ENCODE measurements at places on chromosomes 7 and 10.
A peak's percentile ranks its signal among the peaks of the same experiment; 100 is the strongest.

GRCh38 chr7:16801111-16801542 is 3.7 kb downstream of the AGR2 start:
- DNase-seq = peak; percentile 48

- no peak for DNase-seq
Observed at GRCh38 chr7:16650266-16650665, 4.3 kb downstream of the BZW2 start.

GRCh38 chr7:23520582-23520981 is 11.2 kb downstream of the TRA2A start:
- DNase-seq = no peak

GRCh38 chr10:22723343-22723779 is 9.0 kb upstream of the PIP4K2A start:
- no peak for DNase-seq

GRCh38 chr7:64879800-64880199 is 23.3 kb upstream of the ZNF273 start:
- DNase-seq = no peak

GRCh38 chr7:125567686-125568085 is 638.1 kb upstream of the POT1 start:
- DNase-seq = no peak

GRCh38 chr10:3828404-3829155 is 43.6 kb upstream of the KLF6 start:
- no peak for DNase-seq

- DNase-seq = no peak
Observed at GRCh38 chr10:943334-944033, 12.0 kb upstream of the LARP4B start.

DNA sequence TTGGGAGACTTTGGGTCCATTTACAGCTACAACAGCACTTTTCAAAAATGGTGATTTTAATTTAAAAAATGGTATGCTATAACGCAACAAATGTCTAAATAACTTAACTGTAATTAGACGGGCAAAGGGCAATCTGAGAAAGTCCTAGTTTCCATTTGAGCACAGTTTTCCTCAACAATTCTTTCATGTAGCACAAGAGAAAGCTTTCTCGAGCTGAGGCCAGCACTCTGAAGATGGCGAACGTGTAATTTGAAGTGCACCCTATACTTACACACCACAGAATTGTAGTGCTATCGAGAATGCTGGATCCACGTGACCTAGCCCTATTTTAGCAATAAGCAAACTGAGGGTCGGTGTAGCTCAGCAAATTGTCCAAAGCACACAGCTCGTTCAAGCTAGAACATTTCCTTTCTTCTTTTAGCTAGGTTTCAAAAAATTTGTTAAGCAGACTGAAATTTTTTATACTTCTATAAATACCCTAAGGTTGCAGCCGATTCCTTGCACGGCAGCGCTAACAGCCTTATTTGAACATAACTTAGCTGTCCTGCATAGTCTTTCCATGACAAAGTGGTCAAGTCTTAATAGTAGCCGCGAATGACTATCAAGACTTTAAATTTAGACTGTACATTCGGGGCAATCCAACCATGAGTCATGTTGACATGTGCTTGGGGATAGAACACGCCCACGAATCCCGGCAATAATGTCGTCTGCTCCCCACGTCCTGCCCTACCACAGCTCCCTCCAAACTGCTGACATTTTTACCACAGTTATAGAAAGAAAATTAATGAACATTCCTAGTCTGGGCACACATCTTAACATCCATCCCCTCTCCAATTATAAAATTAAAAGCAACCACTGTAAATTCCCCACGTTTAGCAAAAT is 10.0 kb downstream of the KLF6 start:
- no peak for DNase-seq

DNA sequence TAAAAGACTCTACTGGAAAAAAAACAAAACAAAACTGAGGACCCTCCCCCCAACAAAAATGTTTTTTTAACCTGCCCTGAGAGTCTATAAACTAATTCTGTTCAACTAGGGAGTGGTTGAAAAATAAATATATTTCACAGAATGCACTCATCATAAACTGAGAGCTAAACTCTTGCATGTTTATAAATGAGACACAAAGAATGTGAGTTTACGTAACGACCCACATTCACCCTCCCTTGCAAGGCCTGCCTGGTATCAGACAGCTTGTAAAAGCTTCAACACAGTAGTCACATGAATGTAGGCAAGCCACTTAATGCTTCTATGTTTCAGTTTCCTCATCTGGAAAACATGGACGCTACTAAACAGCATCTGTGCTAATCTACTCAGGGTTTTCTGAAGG is 50.3 kb downstream of the JAZF1 start:
- DNase-seq = peak; percentile 30

- no peak for DNase-seq
Observed at GRCh38 chr10:80275756-80276155, 13.7 kb downstream of the MAT1A start.

- DNase-seq = no peak
Observed at GRCh38 chr10:117783698-117784395, 241.3 kb downstream of the EMX2 start.

GRCh38 chr7:124777268-124777667 is 11.7 kb upstream of the GPR37 start:
- DNase-seq = no peak

- no peak for DNase-seq
Observed at GRCh38 chr10:106873770-106874603, 290.5 kb downstream of the SORCS1 start.

- DNase-seq = no peak
Observed at GRCh38 chr10:47016564-47016963, 105.3 kb downstream of the PTPN20 start.

DNA sequence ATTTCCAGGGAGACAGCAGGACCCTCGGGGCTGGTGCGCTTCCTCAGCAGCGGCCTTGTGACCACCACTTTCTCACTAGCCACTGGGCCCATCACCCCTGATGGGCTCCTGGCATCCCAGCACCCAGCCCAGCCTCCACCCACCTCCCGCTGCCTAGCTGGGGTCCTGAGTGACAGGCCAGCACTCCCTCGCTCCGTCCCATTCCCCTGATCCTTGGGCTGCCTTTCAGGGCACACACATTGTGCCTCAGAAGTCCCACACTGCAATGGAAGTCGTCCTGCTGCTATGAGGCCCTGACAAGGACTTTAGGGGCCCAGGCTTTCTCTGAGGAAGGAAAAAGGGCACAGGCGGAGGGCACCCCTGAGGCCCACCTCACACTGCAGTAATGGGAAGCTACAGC is 12.4 kb downstream of the CAMK2B start:
- DNase-seq = no peak

GRCh38 chr10:37535459-37536246 is 321.8 kb downstream of the ZNF248 start:
- no peak for DNase-seq

DNA sequence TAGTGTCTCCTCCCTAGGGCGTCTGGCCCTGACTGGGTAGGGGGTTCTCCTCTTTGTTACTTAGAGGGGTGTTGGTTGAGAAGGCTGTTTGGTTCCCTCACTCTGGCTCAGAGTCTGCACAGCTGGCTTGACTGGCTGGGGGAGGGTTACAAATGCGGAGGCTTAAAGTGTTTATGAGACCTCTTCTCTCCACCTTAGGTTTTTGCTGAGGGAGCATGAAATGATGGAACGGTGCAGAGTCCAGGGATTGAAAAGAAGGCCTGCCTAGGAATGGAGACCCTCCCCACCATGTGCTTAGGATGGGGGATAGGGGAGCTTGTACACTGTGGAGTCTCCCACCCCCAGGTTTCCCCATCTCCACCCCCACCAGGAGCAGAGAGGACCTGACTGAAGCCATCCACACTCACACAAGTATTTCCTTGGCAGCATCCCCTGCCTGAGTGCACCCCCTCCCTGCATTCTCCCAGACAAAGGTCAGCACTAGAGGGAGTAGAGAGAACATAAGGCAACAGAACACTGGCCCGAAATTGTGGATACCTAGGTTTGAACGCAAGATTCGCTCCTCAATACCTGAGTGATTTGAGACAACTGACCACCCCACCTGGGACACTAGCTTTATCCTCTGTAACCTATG is 1.7 kb upstream of the LDB1 start:
- no peak for DNase-seq

GRCh38 chr7:118195837-118196474 is 12.0 kb downstream of the LSM8 start:
- DNase-seq = peak; percentile 20

GRCh38 chr10:133013463-133013862 is 71.1 kb upstream of the CFAP46 start:
- DNase-seq = no peak

- no peak for DNase-seq
Observed at GRCh38 chr7:51318886-51319579, 2.4 kb upstream of the COBL start.

- DNase-seq = no peak
Observed at GRCh38 chr7:117492649-117493048, 12.8 kb downstream of the CFTR start.

GRCh38 chr10:68235581-68235980 is 3.7 kb upstream of the ATOH7 start:
- no peak for DNase-seq

- no peak for DNase-seq
Observed at GRCh38 chr7:138918756-138919155, 62.4 kb downstream of the KIAA1549 start.

- no peak for DNase-seq
Observed at GRCh38 chr7:146660839-146661238, 544.2 kb downstream of the CNTNAP2 start.

- DNase-seq = no peak
Observed at GRCh38 chr10:36185097-36185496, 543.0 kb upstream of the FZD8 start.

DNA sequence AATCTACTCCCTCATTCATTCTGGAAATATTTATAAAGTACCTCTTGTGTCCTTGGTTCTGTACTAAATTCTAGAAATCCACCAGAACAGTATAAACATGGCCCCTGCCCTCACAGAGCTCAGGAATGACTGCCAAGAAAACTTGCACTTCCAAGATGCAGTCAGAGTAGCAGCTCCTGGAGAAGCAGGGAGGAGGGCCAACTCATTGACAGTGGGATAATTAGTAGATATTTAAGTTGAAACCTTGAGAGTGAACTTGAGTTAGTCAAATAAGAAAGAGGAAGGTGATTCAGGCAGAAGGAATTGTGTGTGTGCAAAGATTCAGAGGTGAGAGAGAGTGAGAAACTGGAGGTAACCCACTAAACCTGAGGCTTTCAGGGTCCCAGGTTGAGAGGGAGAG is 182.2 kb upstream of the INHBA start:
- no peak for DNase-seq

DNA sequence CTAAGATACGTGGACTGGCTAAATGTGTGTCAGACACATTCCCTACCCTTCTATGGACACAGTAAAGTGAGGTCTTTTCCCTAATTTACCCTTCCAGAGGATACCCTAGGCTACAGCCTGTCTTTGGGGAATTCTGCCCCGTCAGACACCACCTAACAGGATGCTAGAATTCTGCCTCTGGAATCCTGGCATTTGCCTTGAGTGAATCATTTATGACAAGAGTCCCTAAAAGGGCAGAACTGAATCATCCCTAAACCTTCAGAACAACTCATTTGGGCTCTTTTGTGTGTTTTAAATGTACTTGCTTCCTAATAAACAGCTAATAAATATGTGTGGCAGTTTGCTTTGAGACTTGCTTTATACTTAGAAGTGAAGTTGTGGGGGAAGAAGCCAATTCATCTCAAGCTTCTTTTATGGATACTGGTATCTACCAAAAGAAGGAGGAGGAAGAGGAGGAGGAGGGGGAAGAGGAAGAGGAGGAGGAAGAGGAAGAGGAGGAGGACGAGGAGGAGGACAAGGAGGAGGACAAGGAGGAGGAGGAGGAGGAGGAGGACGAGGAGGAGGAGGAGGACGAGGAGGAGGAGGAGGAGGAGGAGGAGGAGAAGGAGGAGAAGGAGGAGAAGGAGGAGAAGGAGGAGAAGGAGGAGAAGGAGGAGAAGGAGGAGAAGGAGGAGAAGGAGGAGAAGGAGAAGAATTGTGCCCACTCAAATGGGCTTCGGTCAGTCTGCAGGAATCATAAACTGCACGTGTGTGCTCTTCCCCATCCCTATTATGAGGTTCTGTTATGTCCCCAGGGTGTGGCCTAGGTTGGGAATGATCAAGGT is 27.1 kb downstream of the PARP12 start:
- DNase-seq = peak; percentile 32

DNA sequence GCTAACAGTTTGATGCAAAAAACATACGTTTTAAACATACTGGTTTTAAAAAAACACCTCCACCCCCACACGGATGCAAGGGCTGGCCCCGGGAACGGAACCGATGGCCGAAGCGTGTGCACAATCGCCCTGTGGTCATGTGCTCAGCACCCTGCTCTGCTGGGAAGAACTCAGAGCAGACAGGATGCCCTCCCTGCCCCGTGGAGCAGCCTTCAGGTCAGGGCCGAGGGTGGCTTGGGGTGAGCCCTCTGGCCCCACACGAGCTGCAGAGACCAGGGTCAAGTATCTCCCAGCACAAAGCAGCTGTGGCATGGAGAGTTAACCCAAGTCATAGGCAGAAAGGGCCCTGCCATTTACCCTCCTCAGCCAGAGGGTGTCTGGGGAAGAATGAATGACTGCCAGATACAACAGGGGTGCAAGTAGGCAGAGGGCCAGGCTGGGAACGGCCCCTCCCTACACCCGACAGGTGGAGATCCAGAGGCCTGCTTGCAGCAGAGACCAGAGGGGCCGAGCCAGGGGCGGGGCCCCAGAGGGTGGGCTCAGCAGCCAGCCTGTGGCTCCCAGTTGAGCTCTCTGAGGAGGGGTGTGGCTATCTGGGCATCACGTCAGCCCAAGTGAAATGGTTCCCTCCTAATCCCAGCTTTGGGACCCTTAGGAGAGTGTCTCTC is 56.8 kb downstream of the ZRANB1 start:
- no peak for DNase-seq

GRCh38 chr7:7861211-7861633 is 107.4 kb upstream of the GLCCI1 start:
- no peak for DNase-seq

DNA sequence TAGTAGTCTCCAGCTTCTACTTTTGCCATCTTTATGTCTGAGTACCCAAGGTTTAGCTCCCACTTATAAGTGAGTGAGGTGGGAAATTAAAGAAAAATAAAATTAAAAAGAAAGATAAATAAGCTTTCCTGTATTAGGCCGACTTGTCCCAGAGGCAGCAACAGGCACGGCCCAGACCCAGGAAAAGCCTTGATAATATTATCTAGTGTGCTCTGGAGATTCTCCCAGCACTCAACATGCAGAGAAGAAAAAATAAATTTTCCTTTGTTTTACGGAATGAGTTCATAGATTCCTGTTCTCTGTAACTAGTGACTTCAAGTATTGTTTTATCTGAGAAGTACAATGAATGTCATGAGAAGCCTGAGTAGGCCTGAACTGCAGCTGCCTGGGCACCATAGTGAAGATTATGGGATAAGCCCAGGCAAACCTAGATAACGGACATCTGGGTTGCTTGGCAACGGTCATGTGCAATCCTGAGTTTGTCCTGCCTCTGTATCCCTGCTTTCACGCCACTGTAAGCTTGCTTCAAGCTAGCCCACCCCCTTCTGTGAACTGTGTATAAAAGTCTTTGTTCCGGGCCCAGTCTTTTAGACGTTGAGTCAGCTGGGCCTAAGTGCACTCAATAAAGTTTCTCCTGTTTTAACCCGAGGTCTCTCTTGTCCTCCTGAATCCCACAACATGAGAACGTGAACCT is 6.4 kb downstream of the ATE1 start:
- DNase-seq = no peak
